ENCODE measurements at places on chromosomes 6 and 20.

DNA sequence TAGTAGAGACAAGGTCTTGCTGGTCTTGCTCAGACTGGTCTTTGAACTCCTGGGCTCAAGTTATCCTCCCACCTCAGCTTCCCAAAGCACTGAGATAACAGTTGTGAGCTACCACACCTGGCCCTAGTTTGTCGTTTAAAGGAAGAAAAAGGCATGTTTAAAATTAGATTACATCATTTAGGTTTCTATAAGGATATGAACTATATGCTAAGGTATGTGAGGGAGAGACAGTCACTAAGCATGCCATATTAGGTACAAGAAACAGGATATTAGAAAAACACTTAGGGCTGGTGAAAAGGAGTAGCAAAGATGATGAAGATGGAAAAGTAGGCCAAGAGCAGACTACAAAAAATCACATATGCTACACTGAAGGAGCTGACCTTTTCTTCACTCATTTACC lies 106.4 kb downstream of the ASCC3 start:
- no peak for DNase-seq

DNA sequence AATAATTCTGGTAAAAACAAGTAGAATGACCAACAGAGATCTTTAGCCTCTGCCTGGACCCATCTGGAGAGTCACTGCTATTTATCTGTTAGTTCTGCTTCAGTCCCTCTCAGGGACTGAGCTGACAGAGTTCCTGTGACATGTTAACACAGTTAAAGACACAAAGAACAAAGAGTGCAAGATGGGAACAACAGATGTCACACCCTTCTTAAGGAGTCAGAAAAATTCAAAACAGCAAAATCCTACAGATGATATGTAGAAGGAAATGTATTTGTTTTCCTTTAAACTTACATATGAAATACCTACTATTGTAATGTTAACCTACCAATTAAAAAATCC lies 102.2 kb downstream of the FYN start:
- no peak for DNase-seq

- no peak for DNase-seq
These were observed 136.2 kb upstream of the GPR6 start for GRCh38 chr6:109841869-109842268.

DNA sequence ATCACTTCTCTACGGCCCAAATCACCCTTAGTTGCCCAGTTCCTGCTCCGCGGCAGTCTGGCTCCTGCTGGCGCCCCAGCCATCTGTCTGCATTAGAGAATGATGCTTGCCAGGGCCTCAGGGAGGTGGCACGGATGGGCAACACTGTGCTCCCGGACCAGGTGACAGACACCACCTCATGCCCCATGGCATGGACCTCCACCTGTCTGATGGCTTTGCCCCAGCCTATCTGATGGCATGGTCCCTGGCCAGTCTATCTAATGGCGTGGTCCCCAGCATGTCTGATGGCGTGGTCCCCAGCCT lies 18.8 kb upstream of the MRGBP start:
- no peak for DNase-seq

DNA sequence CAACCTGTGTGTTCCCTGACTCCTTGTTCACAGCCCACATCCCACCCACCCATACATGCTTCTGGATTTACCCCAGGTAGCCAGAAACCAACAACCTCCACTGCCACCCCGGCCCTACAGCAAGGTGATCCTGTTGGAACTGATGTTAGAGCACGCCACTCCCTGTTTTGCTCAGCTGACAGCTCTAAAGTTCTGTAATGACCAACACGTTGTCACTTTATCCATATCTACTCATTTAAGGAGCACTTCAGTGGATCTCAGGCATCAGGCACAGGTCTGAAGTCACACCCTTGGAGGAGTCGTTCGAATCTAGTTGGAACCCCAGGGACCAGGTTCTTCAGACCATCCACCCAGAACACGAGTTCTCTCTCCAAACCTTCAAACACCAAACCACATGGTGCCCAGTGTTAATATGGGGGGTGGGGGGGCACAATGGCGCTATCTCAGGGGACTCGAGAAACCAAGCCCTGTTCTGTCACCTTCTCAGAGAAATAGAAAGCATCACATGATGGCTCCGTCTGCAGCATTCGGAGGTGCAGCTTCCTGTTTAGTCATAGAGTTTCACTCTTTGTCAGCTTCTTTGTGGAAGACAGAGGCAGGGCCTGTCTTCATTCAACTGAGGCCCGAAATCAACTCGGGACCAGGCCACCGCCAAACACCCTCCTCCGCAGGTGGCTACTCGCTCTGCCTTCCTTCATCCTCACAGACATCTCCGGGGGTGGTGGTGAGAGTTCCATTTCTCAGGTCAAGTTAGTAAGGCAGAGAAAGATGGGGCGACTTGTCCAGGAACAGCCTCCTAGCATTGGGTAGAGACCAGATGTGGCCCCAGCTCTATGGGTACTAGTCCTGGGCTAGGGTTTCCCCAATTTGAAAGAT lies 142.2 kb downstream of the NFATC2 start:
- peak; percentile 47 for DNase-seq

- no peak for DNase-seq
These were observed 64.3 kb downstream of the ZFP64 start for GRCh38 chr20:52127309-52127708.

DNA sequence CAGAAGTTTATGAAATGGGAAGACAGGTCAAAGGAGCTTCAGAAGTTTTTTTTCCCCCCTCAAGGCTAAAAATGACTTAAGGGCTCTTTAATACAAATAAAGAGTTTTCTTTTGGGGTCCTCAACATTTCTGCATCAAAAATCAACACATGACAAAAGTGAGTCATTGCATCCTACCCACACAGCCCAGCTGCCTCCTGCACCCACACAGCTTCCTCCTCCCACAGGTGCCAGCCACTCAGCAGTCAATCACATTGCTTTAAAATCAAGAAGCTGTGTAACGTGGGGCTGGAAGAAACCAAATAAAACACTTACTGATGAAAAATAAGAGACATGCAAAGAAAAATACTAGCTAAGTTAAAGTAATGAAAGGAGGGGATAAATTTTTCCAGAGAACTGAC lies 68.5 kb downstream of the MAP3K5 start:
- DNase-seq = no peak

DNA sequence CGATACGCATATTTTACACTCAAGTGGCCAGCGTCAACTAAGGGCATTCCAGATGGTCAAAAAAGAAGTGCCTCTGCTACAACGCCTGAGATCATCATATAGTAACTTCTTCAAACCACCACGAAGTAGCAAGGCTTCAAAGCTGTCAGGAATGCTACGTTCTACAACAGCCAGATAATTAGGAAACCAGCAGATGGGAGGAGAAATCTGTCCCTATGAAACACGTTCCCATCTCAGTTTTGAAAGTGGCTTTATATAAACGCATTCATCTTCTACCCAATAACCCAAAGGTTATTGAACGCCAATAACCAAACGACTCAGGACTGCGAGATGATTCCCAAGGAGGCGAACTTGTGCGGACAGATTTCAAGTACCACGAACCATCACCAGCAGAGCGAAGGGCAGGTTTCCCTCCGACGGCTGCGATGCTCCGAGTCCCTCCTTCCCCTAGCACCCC lies 1.2 kb downstream of the ABHD12 start:
- DNase-seq = no peak

DNA sequence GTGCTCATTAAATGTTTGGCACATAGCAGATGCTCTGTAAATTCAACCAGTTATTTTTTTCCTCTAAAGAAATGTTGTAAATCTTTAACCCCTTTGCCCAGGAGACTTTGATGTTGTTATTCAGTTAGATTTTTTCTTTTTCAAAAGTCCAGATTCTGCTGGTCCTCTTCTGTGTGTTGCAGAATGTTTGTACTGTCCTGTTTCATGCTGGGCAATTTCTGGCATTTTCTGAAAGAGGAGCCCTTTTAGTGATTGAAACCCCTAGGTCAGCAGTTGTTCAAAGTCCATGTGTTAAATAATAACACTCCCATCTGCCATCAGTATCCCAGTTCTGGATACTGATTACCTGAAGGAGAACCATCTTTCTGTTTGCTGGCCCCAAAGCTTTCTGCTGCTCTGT lies 1.3 kb upstream of the SLC17A1 start:
- DNase-seq = no peak

GRCh38 chr6:105759946-105760345 lies 326.2 kb upstream of the PRDM1 start:
- DNase-seq = no peak

GRCh38 chr6:45881705-45882467 lies 133.8 kb downstream of the CLIC5 start:
- no peak for DNase-seq

GRCh38 chr6:22605736-22606135 lies 36.4 kb downstream of the HDGFL1 start:
- DNase-seq = no peak

DNA sequence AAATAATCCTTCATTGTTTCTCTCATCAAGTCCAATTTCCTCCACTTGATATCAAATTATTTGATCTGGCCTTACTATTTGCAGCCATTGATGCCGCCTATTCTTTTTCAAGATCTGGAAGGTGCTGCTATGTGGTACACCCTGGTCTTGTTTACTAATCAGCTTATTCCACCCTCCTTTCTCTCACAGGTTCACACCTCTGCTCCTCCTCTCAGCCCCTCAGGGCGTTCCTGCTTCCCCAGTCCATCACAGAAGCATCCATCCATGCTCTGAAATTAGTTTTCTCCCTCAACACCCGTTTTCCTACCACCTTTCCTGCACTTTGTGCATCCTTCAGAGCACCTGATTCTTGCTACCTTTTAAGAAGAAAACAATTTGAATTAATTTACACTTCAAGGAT lies 183.6 kb downstream of the EPHA7 start:
- no peak for DNase-seq

DNA sequence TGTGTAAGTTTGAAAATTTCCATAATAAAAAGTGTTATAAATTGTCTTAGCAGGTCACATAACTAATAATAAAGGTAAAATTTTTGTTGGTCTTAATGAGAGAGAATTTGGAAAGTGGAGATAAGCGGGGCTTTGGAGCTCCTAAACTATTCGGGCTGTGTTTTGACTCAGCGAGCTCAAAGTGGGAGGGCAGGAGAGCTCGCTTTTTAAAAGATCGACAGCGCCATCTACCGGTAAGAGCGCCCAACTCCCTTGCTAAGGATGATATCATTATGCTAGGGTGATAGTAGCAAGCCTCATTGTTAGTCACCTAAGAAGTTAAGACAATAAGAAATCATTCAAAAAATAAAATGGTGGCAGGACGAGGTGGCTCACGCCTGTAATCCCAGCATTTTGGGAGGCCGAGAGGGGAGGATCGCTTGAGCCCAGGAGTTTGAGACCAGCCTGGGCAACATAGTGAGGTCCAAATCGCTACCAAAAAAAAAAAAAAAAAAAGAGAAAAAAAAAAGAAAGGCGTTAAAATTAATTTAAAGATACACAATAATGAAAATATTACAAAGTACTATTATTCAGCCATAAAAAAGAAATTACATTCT lies 24.8 kb downstream of the C6orf15 start:
- peak; percentile 81 for DNase-seq

- no peak for DNase-seq
These were observed 20.0 kb upstream of the IL22RA2 start for GRCh38 chr6:137193256-137194070.

DNA sequence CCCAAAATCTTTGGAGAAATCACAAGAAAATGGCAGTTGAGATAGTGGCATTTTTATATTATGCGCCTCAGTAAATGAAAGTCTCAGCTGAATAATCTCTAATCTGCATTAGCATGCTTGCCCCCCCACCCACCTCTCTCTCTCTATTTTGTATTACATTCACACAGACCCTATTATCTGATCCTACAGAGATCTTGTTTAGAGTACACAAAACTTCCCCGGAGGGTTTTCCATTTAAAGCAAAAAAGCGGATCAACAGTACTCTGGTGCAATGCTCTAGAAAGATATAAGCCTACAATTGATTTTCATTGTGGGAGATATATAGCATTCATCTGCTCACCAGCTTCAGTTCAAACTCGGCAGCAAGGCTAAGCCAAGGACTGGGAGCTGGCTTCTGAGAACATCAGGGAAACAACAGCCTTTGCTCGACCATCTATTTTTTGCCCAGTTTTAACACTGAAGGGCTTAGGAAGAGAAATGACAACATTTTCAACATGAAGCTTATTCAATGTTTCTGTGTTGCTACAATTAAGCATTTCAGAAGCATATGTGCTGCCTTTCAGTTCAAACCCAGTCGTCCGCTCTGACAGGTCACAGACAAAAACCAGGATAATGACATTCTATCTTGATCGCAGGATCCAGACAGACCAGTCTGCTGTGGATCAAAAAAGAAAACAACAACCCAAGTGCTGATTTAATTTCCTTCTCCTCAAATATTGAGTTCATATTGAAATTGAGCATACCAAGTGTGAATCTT lies 137.6 kb upstream of the ATXN1 start:
- no peak for DNase-seq

- DNase-seq = no peak
These were observed 693.6 kb downstream of the QKI start for GRCh38 chr6:164108092-164108491.

DNA sequence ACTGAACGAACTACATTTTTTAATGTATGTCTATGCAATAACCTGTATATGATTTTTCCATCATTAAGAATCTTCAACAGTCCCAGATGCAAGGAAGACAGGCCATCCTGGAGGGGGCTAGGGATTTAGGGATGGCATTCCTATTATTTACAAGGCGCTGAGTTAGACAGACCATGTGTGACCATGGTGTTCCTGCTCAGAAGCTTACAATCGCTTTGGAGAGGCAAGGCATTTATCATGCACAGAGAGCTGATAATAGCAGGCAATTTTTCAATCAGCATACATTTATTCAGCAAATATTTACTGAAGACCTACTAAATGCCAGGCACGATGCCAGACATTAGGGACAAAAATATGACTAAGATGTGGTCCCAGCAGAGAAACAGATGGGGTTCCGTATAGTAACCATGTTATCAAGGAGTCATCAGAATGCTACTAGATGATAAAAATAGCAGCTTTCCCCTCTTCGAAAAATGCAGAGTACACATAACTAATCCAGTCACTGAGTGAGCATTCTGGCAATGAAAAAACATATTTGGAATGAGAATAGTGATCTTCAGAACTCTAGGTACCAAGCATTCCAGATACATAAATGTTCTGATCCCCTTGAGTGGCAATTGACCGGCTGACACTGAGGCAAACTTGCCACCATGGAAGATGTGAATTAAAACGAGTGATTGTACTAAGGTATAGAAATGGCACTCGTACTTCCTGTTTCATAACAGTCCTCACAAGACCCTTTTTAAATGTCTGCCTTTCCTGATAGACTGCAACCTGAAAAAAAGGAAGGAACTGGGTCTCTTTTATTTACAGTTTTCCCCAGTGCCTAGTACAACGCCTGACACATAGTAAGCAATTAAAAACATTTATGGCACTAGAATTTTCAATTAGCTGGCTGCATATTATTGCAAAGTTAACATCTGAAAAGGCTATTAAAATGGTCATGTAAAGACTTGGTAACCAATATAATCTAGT lies 135.7 kb downstream of the ATXN1 start:
- DNase-seq = no peak

All from stimulated activated CD8-positive, alpha-beta memory T cell treated with anti-CD3 and anti-CD28 coated beads, Interleukin-2, amount 100 ng/mL, for 1 hour (primary cell).